Dorsolateral prefrontal cortex (tissue), 122 donors: ENCODE measurements at places on chromosomes 5 and 9.

GRCh38 chr5:55421074-55421529, 113.3 kb downstream of the MTREX start:
- DNase-seq = no peak

- no peak for DNase-seq
Measured at GRCh38 chr5:64298586-64298985, 132.9 kb downstream of the RNF180 start.

DNA sequence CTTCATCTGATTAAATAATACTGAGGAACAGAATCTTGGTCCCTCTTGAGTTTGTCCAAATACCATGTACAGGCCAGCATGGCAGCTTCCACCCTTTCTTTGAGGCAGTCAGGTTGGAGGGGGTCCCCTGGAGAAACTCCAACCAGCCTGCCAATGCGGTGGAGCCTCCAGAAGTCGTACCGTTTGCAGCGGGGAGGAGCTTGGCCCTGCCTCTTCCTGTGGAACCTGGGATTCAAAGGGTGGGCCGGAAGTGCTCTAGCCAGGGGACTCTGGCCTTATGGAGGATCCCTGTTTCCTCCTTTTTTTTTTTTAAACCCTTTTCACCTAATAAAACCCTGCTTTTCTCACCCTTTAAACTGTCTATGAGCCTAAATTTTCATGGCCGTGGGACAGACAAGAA, 216.3 kb upstream of the ZNF608 start:
- no peak for DNase-seq

DNA sequence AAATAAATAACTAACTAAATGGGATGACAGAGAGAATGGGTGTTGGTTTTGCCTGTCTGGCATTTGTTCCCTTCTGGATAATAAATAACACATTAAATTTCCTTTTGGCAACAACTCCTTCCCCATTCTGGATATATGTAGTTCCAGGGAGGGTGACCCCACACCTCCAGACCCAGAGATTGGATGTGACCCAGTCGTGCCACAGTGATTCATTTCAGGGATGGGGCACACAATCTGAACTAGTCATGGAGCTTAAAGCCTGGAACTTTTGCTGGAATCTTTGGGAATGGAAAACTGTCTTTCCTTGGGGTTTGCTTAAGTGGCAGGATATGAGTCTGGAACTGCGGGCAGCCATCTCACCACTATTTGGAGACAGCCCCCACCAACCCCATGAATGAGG, 11.3 kb downstream of the KLF9 start:
- no peak for DNase-seq

DNA sequence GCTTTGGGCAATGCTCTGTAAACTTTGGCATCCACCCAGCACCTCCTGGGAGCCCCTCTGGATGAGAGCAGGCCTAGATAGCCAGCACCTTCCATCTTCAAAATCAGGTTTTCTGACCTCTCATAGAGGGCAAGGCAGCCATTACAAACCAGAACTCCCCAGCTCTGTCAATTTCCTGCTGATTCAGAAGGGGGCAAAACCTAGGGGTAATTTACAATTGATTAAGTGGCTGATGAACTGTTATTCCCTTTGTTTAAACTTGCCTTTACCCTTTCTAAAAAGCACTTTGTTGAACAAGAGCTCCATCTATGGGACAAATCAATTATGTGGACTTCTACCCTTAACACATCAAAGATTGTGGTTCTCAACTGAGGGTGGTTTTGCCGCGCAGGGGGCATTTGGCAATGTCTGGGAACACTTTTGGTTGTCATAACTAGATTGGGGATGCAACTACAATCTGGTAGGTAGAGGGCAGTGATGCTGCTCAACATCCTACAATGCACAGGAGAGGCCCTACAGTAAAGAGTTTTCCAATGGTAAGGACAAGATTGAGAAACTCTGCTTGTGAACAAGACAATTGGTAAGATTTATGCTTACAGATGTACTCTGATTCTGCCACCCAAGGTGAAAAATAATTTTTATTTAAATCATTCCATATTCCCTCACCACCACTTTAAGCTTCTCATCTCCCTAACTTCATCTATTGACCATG, 184.1 kb downstream of the MARCHF11 start:
- no peak for DNase-seq
